ENCODE measurements at places on chromosomes 1 and 21. TPM values are rescaled to one million over a fixed set of nuclear protein-coding genes. Genes with fewer than 3 reads are reported as not detected.
A peak's percentile ranks its signal among the peaks of the same experiment; 100 is the strongest.

GRCh38 chr1:63797056-63797726 is 23.4 kb downstream of the ROR1 start:
- peaks cover 48% of the 10 kb centered on the region for H3K4me1 ChIP-seq
- no peaks in the 10 kb centered on the region for H3K27me3 ChIP-seq
- no peak overlapping the region for H3K4me3 ChIP-seq
- no peaks in the 10 kb centered on the region for H3K36me3 ChIP-seq
- no peak overlapping the region for H3K27ac ChIP-seq

DNA sequence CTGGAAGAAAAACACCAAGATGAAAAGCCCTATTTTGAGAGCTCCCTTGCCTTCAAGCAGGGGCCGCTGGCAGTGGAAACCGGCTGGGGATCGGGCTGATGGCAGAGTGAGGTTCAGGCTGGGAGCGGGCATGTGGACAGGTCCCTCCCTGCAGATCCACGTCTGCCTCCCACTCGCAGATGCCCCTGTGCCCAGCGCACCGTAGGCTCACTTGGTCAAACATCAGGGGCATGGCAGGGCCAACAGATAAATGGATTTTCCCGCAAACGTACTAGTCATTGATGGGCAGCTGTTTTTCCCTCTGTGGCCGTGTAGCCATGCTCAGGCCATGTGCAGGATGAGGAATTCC is 6.6 kb upstream of the C1orf174 start:
- H3K4me1 ChIP-seq, result no peaks in the 10 kb centered on the region
- no peak for DNase-seq
- H3K36me3 ChIP-seq, result peaks cover 2% of the 10 kb centered on the region
- no peak overlapping the region for H3K4me3 ChIP-seq
- no peak overlapping the region for H3K27ac ChIP-seq

GRCh38 chr1:85611425-85611824 is 30.9 kb downstream of the CCN1 start:
- no peak for DNase-seq
- H3K27me3 ChIP-seq, result no peaks in the 10 kb centered on the region
- peaks cover 40% of the 10 kb centered on the region for H3K36me3 ChIP-seq

DNA sequence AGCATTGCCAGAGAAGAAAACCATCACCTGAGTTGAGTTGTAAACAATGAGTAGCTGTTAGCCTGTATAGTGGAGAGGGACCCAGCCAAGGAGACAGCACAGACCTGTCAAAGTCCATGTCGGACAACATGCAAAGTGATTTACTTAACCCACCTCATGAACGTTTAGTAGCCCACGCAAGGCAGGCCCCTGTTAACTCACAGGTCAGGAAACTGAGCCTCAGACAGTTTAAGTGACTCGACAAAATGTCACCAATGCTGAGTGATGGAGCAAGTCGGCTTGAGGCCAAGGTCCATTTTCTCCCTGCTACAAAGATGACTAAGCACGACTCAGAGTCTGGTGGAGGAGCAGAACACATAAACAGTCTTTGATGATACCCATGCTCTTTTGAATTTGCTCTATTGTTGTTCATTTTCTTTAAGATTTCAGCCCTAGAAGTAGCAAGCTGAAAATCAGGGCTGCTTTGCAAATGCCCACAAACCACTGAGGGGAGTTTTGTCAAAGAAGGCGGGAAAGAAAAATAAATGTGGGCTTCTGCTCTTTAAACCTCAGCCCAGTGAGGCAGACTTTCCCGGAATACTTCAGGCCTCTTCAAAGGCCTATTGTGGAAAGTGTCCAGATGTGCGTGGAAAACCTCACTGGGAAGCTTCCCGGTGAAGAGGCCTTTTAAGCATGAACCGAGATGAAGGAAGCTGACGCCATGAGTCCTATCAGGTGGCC is 83.8 kb upstream of the HOOK1 start:
- peak overlapping the region; percentile 16 for H3K27ac ChIP-seq
- H3K36me3 ChIP-seq, result no peaks in the 10 kb centered on the region
- no peak overlapping the region for H3K4me3 ChIP-seq
- H3K27me3 ChIP-seq, result no peaks in the 10 kb centered on the region
- H3K4me1 ChIP-seq, result peaks cover 19% of the 10 kb centered on the region
- DNase-seq, result peak; percentile 59

GRCh38 chr1:53519421-53519820 is 60.2 kb downstream of the DMRTB1 start:
- no peaks in the 10 kb centered on the region for H3K36me3 ChIP-seq
- no peak for DNase-seq
- no peaks in the 10 kb centered on the region for H3K4me1 ChIP-seq
- no peak overlapping the region for H3K4me3 ChIP-seq

DNA sequence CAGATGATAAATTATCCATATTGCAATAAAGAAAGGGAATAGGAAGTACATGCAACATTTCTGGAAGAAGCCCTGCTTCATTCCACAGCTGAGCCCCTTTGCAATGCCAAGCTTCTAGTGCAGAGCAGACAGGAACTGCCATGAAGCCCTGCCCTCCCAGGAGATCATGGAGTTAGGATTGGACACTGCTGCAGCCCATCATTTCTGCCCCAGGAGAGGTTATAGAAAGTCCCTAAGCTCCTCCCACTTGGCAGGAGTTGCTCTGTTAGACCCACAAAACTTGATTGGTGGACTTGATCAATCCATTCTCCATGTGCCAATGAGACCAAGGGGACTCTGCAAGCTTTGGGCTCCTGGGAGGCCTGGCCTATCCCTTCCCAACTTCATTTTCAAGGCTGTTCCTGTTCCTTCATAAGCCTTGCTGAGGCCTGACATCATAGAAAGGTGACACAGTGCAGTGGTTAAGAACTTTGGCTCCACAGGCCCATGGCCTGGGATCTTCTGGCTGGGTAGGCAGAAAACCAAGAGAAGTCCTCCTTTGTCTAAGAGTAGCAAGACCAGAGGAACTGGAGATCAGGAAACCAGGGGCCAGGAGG is 1.3 kb upstream of the LAPTM5 start:
- DNase-seq, result no peak
- no peak overlapping the region for H3K27ac ChIP-seq
- H3K27me3 ChIP-seq, result no peaks in the 10 kb centered on the region
- no peaks in the 10 kb centered on the region for H3K36me3 ChIP-seq
- no peak overlapping the region for H3K4me3 ChIP-seq

DNA sequence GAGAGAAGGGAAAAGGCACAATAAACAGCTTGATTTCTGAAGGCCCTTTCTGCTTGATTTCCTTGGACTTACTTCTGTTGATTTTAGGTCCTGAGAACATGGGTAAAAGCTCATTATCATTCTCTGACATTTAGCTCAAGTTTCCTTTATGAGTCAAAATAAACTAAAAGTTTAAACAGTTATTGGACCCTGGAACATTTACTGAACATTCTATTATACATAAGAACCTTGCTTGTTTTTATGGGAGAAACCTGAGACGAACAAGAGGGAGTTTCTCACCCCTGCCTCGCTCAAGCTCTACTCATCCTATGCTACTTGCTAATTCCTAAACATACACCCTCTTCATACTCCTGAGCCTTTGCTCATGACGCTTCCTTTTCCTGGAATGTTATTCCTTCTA is 538.3 kb upstream of the PKN2 start:
- H3K27ac ChIP-seq, result peak overlapping the region; percentile 14
- DNase-seq, result no peak
- H3K27me3 ChIP-seq, result no peaks in the 10 kb centered on the region
- H3K4me1 ChIP-seq, result peaks cover 42% of the 10 kb centered on the region

DNA sequence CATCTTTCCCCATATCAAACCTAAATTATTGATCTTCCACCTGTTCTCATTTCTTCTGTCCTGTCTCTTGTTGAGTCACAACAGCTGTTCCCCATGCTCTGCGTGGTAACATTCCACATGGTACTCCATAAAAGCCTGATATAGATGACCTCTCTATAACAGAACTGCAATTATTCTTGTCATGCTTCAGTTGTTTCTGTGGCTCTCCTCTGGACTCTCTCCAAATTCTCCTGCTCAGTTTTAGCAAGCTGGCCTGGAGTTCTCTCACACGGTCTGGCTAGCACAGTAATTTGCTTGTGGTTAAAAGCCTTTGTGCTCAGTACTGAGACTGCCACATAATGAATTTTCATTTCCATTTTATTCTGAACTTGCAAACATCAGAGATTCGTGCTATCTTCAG is 10.6 kb upstream of the LRRC39 start:
- DNase-seq, result no peak
- H3K4me3 ChIP-seq, result no peak overlapping the region
- no peak overlapping the region for H3K27ac ChIP-seq
- no peaks in the 10 kb centered on the region for H3K4me1 ChIP-seq
- peaks cover 4% of the 10 kb centered on the region for H3K36me3 ChIP-seq

DNA sequence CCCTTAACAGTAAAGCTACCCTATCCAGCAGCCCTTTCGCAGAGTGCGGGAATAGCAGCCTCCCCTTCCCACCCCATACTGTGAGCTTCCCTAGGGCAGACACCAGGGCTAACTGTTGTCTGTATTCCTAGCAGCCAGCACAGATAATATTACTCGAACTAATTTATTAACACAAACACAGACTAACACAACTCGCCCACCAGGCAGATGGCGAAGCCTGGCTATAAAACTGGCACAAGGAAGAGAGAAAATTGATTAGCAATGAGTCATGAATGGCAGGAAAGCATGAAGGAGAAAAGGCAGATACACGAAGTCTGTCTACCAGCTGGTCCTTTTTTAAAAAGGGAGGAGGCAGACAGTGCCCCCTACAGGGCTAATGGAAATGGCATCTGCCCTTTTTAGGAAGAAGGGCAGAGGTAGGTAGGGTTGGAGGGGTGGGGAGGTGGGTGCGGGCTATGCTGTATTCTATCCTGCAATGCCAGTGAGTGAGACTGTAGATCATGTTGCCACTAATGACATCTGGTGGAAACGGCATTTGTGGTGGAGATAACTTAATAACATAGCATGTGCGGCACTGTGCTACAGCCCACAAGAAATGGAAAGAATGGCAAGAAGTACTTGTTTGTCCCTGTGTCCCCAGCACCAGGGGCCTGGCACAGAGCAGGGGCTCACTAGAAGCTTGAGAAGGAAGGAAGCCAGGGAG is 30.6 kb upstream of the CTPS1 start:
- peaks cover 46% of the 10 kb centered on the region for H3K4me1 ChIP-seq
- peak overlapping the region; percentile 2 for H3K4me3 ChIP-seq
- H3K27ac ChIP-seq, result peak overlapping the region; percentile 75
- H3K27me3 ChIP-seq, result no peaks in the 10 kb centered on the region

DNA sequence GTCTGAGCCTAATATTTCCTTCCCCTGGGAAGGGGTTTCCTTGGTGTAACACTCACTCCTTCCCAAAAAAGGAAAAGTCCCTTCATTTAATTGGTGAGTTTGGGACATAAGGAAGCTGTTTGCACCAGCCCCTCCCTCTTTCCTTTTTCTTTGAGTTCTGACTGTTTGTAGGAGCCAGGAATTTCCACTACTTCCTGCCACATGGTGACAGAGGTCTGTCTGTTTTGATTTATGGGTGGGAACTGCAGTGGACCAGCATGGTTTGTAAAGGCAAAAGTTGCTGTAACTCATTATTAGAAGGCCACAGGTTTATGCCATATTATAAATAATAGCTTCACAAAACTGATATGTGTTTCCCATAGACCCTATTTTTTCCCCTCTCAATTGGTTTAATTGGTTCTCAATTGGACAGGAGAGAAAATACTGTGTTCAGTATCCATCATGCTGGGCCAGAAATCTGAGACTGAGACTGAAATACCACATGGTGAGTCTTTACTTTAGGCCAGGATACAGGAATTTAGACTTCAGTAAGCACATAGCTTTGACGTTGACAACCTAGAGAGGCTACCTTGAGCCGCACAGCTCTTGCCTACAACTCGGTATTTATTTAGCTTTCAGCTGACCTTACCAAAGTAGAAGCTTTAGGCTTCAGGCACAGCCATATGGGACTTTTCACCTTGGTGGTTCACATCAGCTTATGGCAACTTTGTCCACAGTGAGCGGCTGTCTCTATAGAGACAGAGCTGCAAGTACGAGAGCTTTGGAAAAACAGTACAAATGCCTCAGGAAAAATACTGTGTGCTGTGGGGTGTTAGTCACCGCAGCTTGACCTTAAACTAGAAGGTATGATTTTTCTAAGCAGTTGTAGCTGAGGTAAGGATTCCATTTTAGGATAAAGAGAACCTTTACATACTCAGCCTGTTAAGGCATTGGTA is 40.0 kb upstream of the RGS7 start:
- H3K4me3 ChIP-seq, result no peak overlapping the region
- no peaks in the 10 kb centered on the region for H3K4me1 ChIP-seq
- H3K36me3 ChIP-seq, result no peaks in the 10 kb centered on the region
- H3K27ac ChIP-seq, result no peak overlapping the region
- no peak for DNase-seq

The PGLYRP4 gene
- total RNA-seq, result 0.38 TPM

- H3K27me3 ChIP-seq, result no peaks in the 10 kb centered on the region
- H3K4me3 ChIP-seq, result no peak overlapping the region
- H3K4me1 ChIP-seq, result no peaks in the 10 kb centered on the region
- no peak overlapping the region for H3K27ac ChIP-seq
Measured at GRCh38 chr1:5379176-5379759, 613.0 kb downstream of the NPHP4 start.

The RNF220 gene
- total RNA-seq, result 68.7 TPM

DNA sequence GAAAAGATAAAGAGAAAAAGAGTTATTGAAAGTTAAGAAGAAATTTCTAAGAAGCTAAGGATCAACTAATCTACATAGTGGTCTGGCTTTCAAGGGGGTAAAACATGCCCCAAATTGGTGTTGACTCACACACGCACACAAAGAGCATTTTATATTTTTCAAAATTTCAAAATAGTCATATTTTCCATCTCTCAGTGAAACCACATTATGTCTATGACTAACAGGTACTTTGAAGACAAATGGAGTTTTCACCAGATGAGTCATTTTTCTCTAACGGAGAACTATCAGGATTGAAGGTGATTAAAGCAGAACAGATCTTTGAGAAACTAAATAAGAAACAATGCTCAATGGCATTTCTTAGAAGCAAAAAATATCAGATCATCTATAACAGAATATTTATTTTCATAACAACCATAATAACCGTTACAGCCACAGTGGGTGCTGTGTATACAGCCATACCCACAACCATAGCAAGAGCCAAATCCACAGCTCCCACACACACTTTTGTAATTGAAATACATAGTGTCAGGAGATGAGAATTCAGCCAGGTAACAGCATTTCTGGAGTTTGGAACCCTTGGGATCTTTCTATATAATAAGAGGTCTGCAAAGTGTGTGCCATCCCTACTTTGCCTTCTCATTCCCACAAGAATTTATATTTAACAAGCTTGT is at the start of gene KRTAP21-3:
TSS of gene KRTAP21-3 (minus strand) at position 539 of the 671 bp plus-strand sequence. CDS start at position 521, 18 bp downstream.
- no peak for DNase-seq
- H3K4me3 ChIP-seq, result no peak within 1 kb of the TSS
- H3K27ac ChIP-seq, result no peak within 1 kb of the TSS
- H3K4me1 ChIP-seq, result no peaks in the 10 kb centered on the region
- no peaks in the 10 kb centered on the region for H3K27me3 ChIP-seq

The RSPH1 gene
- total RNA-seq, result 3.3 TPM

- peak overlapping the region; percentile 88 for H3K27ac ChIP-seq
- H3K4me1 ChIP-seq, result peaks cover 26% of the 10 kb centered on the region
- H3K27me3 ChIP-seq, result no peaks in the 10 kb centered on the region
- no peaks in the 10 kb centered on the region for H3K36me3 ChIP-seq
- DNase-seq, result peak; percentile 36
Measured at GRCh38 chr1:108646648-108647269, 14.1 kb downstream of the HENMT1 start.

The OPRD1 gene
- 0.07 TPM for total RNA-seq

- no peak overlapping the region for H3K27ac ChIP-seq
- H3K4me3 ChIP-seq, result no peak overlapping the region
- H3K4me1 ChIP-seq, result no peaks in the 10 kb centered on the region
- H3K27me3 ChIP-seq, result no peaks in the 10 kb centered on the region
- no peak for DNase-seq
- no peaks in the 10 kb centered on the region for H3K36me3 ChIP-seq
Measured at GRCh38 chr1:58119971-58120370, 426.6 kb downstream of the OMA1 start.

- H3K36me3 ChIP-seq, result no peaks in the 10 kb centered on the region
- no peaks in the 10 kb centered on the region for H3K27me3 ChIP-seq
- H3K4me1 ChIP-seq, result no peaks in the 10 kb centered on the region
Measured at GRCh38 chr1:39501666-39502065, 10.2 kb downstream of the BMP8A start.

All from Calu3 (cell line).